ENCODE measurements at places on chromosomes 1 and 21.
A peak's percentile ranks its signal among the peaks of the same experiment; 100 is the strongest.

DNA sequence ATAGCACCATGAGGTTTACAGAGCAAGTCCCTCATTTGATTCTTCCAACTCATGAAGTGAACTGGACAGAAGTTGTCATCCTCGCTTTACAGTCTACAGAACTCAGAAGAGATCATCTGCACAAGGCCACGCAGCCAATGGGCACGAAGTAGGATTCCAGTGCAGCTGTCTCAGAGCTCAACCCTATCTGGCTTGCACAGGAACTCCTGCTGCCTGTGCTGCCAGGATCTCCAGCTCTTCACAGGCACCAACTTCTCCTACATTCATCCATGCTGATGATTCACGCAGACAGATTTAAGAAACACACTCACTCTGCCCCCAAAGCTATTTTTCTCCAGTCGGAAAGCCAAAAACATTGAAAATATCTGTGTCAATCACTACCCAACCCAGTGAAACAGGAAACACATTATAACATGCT, 157.0 kb downstream of the RERE start:
- DNase-seq = peak; percentile 92

- DNase-seq = no peak
These were observed 69.8 kb downstream of the JAK1 start for GRCh38 chr1:64896551-64896950.

DNA sequence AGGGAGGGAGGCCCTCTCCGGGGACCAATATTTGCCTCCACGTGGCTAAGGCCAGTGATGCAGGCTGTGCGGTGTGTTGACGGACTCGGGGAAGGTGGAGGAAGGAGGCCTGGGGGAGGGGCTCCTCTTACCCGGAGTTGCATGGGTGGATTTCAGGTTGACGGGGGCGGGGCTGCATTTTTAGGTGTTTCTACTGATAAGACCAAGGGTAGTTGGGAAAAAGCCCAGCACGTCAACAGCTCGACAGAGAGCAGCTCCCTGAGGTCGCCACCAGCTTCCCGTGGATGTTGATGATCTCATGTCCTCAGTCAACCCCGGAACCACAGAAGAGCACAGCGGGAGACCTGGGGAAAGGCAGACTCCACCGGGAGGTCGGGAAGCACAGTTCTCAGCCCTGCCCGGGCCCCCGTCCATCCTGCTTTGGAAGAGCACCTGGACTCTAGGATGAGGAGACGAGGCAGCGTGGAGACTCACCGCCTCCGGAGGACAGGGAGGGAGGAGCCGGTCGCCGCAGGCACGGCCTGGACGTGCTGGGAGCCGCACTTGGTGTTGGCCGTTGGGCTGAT, 32.9 kb upstream of the COL6A1 start:
- DNase-seq = no peak

DNA sequence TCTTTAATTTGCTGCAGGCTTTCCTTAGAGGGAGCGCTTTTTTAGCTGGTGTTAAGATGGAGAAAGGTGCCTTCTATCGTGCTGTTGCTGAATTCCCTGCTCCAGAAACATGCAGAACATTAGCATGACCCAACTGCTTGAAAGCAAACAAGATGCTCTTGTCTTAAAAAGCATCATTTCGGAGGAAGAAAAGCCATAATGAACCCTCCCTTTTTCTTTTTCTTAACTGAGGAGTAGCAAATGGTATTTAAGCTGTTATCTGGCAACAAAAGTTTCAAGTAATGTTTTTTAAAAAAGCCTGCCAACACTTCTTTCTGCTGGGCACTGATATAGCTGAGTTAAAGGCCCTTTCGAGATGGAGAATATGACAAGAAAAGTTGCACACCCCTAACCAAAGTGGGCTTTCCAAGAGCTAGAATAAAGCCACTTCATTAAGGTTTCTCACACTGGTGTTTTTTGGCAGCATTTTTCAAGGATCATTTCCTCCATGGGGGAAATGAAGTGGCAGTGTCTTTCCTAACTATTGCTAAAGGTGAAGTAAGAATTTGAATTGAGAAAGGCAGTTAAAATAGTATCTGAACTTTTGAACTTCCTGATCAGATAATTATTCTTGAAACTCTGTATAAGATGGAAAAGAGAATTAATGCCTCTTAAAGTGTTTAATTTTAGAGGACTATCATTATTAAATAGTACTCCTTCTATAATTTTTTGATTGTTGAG, 38.8 kb downstream of the ST6GALNAC5 start:
- DNase-seq = no peak

- DNase-seq = peak; percentile 35
These were observed 43.3 kb downstream of the LRRC53 start for GRCh38 chr1:74468982-74469603.

- peak; percentile 64 for DNase-seq
These were observed 18.7 kb downstream of the CNTN2 start for GRCh38 chr1:205061665-205062069.

DNA sequence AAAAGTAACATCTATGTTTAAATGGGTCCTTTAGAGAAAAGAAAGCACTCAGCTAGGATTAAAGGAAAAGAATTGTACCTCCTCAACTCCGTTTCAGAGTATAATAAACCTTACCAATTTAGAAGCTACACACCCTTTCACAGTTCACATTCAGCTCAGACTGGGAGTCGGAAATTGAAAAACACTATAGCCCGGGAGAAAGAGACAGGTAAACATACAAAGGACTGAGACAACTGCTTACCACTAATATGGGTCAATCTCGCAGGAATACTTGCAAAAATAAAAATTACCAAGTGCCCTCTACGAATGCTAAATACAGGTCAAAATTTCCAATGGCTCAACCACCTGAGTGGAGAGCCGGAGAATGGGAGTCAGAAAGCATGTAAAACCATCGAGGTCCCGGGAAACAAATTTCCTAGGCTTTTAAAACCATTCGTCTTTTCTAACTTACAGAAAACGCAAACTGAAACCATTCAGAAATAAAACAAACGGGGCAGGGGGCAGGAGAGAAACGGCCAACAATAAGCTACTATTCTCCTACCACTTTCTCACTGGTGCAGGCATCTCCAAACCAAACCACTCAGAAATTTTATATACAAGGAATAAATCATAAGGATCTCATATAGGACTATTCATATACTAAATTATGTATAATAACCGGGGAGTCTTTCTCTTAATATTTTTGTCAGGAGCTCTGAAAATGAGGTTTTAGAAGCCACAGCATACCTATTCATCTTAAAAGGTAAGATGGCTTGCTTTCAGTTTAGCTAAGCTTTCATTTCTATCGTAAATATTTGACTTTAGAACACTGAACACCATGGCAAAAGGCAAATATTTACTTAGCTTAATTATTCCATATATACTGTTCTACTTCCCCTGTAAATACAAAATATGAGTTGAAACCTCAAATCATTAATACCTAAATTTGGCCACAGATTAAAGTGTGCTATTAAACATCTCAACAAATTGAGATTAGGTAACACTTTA, 136.5 kb downstream of the RERE start:
- DNase-seq = no peak
